ENCODE measurements at places on chromosomes 6 and 20.

- DNase-seq = no peak
Measured at GRCh38 chr6:17115251-17116116, 13.6 kb downstream of the STMND1 start.

GRCh38 chr6:13415283-13415682, 72.1 kb downstream of the GFOD1 start:
- DNase-seq = no peak

GRCh38 chr6:11812439-11812838, 33.8 kb upstream of the ADTRP start:
- no peak for DNase-seq

- DNase-seq = no peak
Measured at GRCh38 chr6:160400446-160400845, 52.3 kb downstream of the SLC22A3 start.

- DNase-seq = no peak
Measured at GRCh38 chr6:141110481-141110880, 1022.2 kb upstream of the GJE1 start.

DNA sequence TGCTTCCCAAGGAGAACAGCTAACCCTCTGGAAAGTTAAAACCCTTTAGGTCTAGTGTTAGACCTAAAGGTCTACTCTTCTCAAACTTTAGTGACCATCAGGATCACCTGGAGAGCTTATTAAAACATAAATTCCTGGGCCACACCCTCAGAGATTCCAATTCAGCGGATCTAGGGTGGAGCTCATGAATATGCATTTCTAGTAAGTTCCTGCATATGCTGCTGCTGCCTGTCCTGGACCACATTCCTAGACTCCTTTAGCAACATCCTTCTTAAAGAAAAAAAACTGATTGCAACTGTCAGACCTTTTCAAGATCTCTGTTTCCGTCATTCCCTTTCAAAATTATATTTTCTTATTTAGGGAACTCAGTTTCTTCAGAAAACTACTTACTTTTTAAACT, 31.2 kb downstream of the SNAP25 start:
- no peak for DNase-seq

- no peak for DNase-seq
Measured at GRCh38 chr20:10861619-10862018, 187.8 kb upstream of the JAG1 start.

DNA sequence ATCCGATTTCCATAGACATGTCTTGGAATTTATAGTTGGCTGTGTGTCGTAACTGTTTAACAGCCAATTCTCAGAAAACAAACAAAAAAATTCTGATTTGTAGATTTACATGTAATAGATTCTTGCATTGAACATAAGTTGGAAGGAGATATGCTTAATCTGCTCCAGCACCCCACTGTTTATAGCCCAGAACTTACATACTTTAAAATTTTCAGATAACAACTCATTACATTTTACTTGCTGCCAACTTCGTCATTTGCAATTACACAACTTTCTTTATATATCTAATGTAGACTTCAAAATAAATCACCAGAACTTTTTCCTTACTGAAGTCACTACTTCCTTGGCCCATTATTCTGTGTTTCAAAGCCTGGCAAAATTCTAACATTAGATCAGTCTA, 472.3 kb upstream of the EYS start:
- DNase-seq = no peak

- no peak for DNase-seq
Measured at GRCh38 chr20:25600632-25601031, 15.3 kb upstream of the NINL start.

GRCh38 chr20:15178581-15178980, 841.2 kb upstream of the FLRT3 start:
- no peak for DNase-seq

DNA sequence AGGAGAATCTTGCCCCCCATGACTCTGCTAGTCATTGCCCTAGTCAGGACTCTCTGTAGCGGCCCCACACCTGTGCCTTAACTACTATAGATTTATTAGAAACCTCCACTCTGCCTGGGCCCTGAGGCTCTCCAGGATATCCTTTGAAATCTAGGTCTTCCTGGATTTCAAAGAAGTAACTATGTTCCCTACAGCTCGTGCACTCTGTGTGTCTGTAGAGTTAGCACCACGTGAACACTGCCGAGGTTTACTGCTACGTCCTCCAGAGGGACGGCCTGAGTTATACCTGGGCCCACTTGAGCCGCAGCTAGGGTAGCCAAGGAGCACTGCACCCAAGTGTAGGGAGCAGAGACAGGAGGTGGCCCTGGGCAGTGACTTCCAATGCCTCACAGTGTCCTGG, 19.8 kb downstream of the GLP1R start:
- DNase-seq = no peak

GRCh38 chr6:73746787-73747186, 50.8 kb downstream of the CD109 start:
- no peak for DNase-seq

- no peak for DNase-seq
Measured at GRCh38 chr6:36853325-36853724, 14.1 kb upstream of the CPNE5 start.

DNA sequence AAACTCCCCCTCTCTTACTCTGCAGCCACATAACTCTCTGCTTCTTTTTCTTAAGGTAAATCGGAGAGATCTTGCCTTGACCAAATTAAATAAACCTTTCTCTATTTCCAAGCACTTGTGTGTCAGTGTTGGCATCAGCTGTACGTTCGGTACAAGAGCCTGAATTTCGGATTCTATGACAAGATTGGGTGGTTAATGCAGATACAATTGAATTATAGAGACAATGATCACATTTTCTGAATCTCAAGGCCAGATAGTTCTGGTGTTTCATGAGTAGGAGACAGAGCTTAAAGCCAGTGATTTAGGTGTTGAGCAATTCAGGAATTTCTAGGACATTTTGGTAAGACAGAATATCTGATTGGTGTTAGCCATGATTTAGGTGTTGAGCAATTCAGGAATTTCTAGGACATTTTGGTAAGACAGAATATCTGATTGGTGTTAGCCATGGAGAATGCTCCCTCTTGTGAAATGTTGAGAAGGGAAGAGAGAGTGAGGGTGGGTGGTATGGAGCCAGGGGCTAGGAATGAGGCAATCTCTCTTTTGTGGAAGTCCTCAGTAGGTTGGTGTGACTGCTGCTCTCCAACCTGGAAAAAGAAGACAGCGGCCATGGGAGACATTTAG, 5.1 kb downstream of the SPINT3 start:
- no peak for DNase-seq

DNA sequence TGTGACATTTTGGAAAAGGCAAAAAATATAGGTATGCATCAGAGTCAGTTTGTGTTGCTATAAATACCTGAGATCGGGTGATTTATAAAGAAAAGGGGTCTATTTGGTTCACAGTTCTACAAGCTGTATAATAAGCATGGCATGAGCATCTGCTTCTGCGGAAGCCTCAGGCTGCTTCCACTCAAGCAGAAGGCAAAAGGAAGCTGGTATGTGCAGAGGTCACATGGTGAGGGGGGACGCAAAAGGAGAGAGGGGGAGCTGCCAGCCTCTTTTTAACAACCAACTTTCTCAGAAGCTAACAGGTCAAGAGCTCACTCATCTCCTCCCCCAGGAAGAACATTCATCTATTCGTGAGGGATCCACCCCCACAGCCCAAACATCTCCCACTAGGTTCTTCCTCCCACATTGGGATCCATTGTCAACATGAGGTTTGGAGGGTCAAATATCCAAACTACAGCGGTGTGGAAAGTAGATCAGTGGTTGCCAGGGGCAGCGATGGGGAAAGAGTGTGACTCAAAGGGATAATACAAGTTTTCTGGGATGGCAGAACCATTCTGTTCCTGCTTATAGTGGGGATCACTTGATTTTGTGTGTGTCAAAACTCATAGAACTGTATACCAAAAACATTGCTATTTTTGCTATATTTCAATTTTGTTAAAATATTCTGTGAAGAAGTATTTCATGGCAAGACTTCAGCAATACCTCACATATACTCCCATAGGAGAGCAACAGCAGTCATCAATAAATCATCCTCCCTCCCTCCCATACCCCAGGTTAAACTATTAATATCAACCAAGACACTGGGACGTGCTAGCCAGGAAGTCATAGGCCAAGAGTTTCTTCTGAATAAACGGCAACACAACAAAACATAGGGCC, 9.9 kb upstream of the FAM50B start:
- DNase-seq = no peak

DNA sequence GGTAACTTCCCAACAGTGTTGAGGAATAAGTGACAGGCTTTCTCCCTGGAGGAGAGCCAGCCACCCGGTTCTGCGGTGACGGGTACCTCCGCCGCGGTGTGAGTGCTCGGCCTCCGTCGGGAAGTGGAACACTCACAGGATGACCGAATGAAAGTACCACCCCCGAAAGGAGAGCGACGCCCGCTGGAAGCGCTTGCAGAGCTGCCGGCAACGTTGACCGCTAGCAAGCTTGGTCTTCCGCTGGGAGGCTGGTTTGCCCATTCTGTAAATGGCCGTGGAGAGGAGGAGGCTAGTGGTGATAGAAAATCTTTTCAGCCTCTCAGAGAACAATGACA, 614 bp upstream of the TMEM242 start:
- DNase-seq = no peak

GRCh38 chr6:158572653-158573541, 13.0 kb downstream of the TMEM181 start:
- DNase-seq = no peak

DNA sequence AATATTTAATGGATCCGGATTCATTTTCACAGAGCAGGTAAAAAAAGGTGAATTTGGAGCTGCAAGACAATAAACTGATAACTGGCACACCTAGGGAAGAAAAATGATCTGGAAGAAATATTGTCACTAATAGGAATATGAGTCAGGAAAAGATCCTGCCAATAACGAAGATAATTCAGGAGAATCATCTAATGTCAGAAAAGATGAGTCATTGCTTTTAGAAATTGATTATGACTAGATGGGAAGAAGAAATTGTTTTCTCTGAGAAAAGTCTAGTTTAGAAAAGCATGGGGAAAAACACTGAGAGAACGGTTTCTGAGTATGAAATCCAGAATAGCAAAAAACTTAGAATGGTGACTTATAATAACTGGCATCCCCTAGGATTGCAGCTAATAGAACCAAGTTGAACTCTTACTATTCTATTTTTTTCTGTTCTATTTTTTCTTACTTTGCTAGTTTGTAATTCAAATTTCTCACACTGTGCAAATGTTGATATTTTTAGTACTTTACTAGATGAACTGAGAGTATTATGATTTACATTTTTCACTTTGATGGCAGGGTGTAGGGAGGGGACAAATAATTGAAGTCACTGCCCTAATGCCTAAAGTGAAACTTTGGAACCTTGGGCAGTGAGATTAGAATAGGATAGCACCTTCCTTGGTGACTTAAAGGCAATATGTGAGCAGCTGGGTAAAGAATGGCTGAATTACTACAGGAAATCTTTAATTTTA, 38.2 kb upstream of the SUPT3H start:
- DNase-seq = no peak

- no peak for DNase-seq
Measured at GRCh38 chr6:142307963-142308748, 6.3 kb downstream of the ADGRG6 start.

- DNase-seq = no peak
Measured at GRCh38 chr20:11429168-11429567, 488.5 kb upstream of the BTBD3 start.

DNA sequence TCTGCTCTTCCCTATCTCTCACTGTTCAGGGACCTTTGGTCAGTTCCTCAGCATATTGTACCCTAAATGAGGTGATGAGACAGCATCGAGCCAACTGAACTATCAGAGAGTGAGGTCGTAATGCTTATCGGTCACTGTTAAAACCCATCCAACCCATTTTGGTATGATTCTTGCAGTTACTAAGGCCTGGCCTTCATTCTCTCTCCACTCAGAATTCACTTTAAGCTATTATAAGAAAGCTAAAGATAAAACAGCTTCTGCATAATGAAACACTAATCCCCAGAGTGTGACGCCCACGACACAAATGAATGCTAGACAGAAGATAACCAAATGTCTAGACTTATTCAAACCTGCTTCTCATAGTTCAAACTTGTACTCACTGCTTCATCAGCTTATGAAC, 175.8 kb downstream of the GMPR start:
- DNase-seq = no peak

DNA sequence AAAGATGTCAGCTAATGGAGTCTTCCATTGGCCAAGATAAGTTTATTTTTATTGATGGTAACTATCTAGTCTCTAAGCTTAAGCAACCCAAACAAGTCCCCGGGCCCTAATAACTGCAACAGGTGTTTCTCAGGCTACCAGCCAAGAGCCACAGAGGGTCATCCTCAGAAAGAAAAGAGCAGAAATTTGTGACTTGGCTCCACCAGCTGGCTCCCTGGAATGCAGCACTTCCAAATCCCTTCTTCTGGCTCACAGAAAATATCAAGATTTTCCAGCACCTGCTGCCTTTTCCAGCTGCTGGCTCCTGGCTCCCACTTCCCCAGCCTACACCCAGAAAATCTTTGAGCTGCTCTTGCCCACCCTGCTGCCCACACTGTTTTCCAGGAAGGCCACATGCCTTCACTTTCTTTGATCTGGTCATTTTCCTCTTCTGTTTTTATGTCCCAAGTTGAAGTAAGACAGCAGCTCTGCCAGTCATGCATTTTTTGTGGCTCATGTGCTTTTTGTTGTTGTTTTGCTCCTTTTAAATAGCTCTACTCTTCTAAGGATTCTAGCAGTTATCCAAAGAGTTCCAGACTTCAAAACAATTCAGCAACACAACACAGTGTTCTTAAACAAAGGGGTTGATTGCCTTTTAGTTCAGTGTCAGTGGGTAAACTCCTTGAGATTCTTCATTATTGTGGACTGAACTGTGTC, 151.0 kb upstream of the SMLR1 start:
- DNase-seq = no peak

GRCh38 chr6:2615251-2615650, 135.5 kb downstream of the MYLK4 start:
- no peak for DNase-seq

- no peak for DNase-seq
Measured at GRCh38 chr20:17616480-17617211, 46.8 kb downstream of the DSTN start.

DNA sequence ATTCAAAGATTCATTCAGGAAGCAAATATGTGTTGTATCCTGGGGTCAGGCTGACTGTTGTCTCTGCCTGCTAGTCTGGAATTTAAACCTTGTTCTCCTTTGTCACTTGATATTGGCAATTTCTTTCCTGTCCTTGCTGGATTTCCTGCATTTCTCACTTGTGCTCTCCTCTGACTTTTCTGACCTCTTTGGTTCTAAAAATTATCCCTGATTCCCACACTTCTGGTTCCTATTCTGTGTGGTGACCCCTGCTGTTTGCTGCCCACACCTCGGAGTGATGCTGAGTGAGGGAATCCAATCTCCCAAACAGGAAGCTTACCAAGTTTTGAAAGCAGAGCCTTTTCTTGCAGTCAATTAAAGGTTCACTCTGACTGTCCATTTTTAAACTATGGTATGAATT, 345.3 kb downstream of the CDKAL1 start:
- DNase-seq = no peak

- no peak for DNase-seq
Measured at GRCh38 chr20:16535277-16535676, 38.0 kb downstream of the KIF16B start.

- DNase-seq = no peak
Measured at GRCh38 chr20:52859156-52859876, 112.8 kb upstream of the TSHZ2 start.
